ENCODE measurements at places on chromosomes 4 and X. TPM values are rescaled to one million over a fixed set of nuclear protein-coding genes. Genes with fewer than 3 reads are reported as not detected.

The DTHD1 gene
- total RNA-seq, result not detected

The SMR3A gene
- total RNA-seq, result not detected

The NAP1L2 gene
- not detected for total RNA-seq

The RASL11B gene
- total RNA-seq, result not detected

The MAGEA2B gene
- not detected for total RNA-seq

The MRPL1 gene
- 37.4 TPM for total RNA-seq

The HTN3 gene
- total RNA-seq, result not detected

The LRIT3 gene
- total RNA-seq, result 0.11 TPM

The SPANXA2 gene
- total RNA-seq, result not detected

The LONRF3 gene
- not detected for total RNA-seq

The ALAS2 gene
- not detected for total RNA-seq

The PRKG2 gene
- 2.1 TPM for total RNA-seq

The ZDHHC9 gene
- 11.3 TPM for total RNA-seq

The DCAF4L1 gene
- total RNA-seq, result 0.07 TPM

The ZCCHC18 gene
- total RNA-seq, result 4.5 TPM

The TMEM156 gene
- 29.4 TPM for total RNA-seq

The FAT1 gene
- 0.08 TPM for total RNA-seq

The MAGED1 gene
- total RNA-seq, result 60.0 TPM

The PRKX gene
- 23.6 TPM for total RNA-seq

The CXorf38 gene
- total RNA-seq, result 15.9 TPM

The NALF2 gene
- total RNA-seq, result 7.7 TPM

The SEPTIN6 gene
- total RNA-seq, result 231 TPM

The TDO2 gene
- not detected for total RNA-seq

The TCEANC gene
- total RNA-seq, result 4.8 TPM

The TMPRSS11A gene
- total RNA-seq, result not detected

The LRP2BP gene
- total RNA-seq, result 1.4 TPM

The CENPU gene
- total RNA-seq, result 160 TPM

The CXCL6 gene
- total RNA-seq, result not detected

The ANK2 gene
- total RNA-seq, result 1.8 TPM

The SLC26A1 gene
- total RNA-seq, result 0.30 TPM

The CRLF2 gene
- total RNA-seq, result 0.80 TPM

The PRAF2 gene
- 20.3 TPM for total RNA-seq

The HS6ST2 gene
- total RNA-seq, result not detected

The HADH gene
- total RNA-seq, result 78.7 TPM

The THAP9 gene
- 19.6 TPM for total RNA-seq

The MAGEA2 gene
- total RNA-seq, result not detected
